Right lung (tissue), 10 donors: ENCODE measurements at places on chromosomes 2 and 18. TPM values are rescaled to one million over a fixed set of nuclear protein-coding genes. Genes with fewer than 3 reads are reported as not detected.
A peak's percentile ranks its signal among the peaks of the same experiment; 100 is the strongest.

DNA sequence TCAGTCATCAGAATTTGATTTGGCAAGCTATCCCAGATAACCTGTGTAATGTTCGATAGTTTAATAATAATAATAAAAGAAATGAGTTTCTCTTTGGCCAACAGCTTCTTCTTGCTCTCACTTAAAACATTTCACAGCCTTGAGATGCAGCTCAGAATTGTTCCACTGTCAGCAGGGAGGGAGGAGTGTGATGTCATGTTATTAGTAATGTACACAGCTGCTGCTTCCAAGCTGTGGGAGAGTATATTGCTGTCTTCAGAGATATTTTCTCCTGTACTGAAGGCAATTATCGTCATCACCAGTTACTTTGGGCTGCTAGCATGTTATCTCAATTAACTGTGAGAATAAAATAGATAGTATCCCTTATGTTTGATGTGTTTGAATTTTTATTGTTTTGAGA is 146.9 kb upstream of the MAP3K20 start:
- peak; percentile 49 for DNase-seq

GRCh38 chr2:158914731-158915130 is 53.7 kb upstream of the TANC1 start:
- no peak for DNase-seq

- DNase-seq = peak; percentile 32
These were observed 118.0 kb upstream of the MSTN start for GRCh38 chr2:190180313-190181122.

DNA sequence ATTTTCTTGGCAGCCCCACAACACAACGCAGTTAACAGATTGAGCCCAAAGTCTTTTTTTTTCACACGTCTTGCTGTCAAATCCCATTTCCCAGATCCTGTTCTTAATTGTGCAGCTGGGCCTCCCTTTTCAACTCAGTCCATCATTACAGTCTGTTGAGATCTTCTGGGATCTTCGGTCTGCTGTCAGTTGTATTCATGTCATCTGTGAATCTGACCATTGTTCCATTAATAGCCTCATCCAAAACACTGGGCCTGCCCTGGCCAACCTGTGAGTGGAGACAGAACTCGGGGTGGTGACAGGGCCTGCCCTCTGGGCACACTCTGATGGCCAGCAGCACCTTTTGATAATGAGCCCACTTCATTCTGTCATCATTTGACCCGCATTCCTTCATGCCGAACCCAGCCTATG is 39.7 kb upstream of the SEMA4C start:
- no peak for DNase-seq

GRCh38 chr2:174058026-174058425 is 92.9 kb upstream of the SP3 start:
- DNase-seq = no peak

DNA sequence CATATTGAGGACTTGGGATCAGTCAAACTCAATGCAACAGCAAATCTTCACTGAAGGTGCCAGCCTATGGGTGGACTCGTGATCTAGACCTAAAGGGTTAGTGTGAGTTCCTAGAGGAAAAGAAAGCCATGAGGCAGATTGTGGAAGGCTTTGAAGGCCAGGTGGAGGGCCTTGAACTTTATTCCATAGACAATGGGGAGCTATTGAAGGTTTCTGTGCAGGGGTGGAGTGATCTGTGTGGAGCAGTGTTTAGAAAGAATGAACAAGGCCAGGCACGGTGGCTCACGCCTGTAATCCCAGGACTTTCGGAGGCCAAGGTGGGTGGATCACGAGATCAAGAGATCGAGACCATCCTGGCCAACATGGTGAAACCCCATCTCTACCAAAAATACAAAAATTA is 61.5 kb downstream of the EPAS1 start:
- DNase-seq = no peak

DNA sequence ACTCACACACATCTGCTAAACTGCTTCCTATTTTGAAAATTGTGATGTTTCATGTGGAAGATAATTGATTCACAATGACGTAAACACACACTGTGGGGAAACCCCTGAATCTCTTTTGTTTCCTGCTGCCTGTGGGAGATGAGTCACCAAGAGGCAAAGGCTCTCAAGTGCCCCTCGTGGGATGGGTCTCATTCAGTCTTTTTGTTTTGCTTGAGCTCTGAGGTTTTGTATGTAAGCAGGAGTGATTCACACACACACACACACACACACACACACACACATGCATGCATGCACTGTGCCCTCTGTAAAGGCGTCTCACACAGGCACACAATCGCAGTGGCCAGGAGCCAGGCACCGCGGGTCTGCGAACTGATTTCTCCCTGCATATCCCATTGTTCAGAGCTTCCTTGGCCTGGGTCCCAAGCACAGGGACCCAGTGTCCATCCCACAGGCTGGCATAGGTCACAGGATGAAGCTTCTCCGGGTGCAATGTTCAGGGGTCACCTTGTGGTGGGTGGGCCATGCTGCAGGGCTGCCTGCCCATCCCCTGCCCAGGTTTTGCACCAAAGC is 12.1 kb upstream of the ARHGEF4 start:
- DNase-seq = no peak

DNA sequence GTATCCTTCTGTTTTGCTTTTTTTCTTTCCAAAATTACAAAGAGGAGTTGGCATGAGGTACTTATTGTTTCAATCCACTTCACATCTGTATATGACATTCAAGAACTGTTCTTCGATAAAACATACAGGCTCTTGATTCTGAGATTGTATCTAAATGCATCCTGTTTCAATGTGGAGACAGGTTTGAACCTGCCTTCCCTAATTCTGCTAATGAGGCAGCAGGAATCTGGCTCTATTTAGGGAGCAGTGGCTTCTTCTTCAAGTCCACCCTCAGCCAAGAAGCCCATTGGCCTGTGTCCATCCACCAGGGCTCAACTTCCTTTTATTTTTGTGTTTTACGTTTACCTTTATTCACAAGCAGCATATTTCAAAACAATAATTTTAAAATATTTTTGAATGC is 84.8 kb upstream of the PIK3C3 start:
- no peak for DNase-seq

DNA sequence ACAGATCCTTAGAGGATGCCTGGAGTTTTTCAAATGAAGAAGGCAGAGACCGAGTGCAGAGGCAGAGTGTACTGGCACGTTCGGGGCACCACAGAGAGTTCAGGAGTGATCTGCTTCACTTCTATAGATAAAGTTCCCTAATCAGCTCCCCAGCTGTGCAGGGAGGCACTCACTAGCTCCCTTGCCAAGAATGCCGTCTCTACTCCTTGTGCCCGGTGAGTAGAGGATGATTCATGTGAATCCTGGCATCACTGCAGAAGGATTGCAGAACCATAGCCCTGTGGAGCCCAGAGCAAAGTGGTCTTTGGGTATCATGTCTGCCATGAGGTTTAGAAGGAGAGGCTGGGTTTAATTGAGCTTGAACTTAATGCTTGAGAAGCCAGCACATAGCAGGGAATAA is 510.1 kb upstream of the RAB6C start:
- no peak for DNase-seq

GRCh38 chr2:33839791-33840190 is 240.7 kb upstream of the FAM98A start:
- no peak for DNase-seq

DNA sequence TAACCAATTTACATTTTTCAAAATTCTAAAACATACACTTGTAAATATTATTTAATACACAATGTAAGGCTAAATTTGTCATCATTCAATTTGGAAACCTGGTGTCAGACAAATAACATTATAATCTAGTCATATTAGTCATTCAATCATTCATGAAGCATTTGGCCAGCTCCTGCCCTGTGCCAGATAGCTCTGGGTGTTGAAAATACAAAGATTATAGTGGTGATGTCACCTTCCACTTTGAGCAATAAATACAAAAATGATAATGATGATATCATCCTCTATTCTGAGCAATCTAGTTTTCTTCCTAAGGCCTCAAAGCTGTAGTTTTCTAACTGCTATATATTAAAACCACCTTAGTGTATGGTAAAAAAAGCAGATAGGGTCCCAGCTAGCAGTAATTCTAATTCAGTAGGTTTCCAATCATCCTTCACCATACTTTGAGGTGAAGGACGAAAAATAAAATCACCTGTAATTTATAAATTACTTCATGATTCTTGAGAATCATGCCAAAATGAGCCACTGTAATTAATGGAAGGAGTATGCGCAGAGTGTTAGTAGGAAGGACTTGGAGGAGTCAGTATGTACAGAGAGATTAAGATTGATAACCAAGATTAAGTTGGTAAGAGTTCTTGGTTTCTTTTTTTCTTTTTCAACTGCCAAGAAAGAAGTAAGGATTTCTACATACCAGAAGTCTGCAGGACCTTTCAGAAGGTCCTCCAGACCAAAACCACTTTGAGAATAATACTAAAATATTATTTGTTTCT is 23.2 kb downstream of the MEMO1 start:
- DNase-seq = no peak

DNA sequence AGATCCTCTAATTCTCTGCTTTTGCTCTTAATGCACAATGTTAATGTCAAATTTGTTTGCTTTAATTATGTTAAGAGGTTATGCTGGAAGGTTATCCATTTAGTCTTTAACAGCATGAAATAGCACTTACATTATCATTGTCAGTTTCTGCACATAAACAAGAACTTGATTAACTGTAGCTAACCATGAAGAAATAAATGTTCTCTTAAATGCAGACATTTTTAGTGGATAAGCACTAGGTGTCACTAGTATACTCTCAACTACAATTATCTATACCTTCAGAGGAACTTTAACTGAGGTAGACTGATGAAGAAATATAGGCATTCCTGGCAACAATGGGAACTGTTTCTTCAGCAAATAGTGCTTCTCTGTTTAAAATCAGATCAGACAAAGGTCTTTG is 178.8 kb upstream of the CHST9 start:
- DNase-seq = no peak

DNA sequence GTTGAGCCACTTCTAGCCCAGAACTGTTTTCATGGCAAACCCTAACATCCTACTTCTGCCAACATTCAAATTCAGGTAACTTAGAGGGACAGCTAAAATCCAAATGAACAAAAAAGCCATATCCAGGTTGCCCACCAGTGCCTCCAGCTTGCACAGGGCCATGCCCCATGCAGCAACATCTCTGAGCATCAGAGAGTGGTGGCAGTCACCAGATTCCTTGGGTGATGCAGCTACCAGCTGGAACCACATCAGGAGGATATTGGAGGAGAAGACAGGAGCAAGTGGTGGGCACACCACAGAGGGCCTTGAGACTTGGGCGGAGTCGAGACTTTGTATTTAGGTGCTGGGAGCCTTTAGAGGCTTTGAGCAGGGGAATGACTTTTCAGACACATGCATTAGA is 50.5 kb downstream of the SDC1 start:
- no peak for DNase-seq

- DNase-seq = no peak
These were observed 24.5 kb downstream of the RAB10 start for GRCh38 chr2:26058390-26058789.

- DNase-seq = no peak
These were observed 134.6 kb downstream of the MAP4K4 start for GRCh38 chr2:101832114-101832513.

DNA sequence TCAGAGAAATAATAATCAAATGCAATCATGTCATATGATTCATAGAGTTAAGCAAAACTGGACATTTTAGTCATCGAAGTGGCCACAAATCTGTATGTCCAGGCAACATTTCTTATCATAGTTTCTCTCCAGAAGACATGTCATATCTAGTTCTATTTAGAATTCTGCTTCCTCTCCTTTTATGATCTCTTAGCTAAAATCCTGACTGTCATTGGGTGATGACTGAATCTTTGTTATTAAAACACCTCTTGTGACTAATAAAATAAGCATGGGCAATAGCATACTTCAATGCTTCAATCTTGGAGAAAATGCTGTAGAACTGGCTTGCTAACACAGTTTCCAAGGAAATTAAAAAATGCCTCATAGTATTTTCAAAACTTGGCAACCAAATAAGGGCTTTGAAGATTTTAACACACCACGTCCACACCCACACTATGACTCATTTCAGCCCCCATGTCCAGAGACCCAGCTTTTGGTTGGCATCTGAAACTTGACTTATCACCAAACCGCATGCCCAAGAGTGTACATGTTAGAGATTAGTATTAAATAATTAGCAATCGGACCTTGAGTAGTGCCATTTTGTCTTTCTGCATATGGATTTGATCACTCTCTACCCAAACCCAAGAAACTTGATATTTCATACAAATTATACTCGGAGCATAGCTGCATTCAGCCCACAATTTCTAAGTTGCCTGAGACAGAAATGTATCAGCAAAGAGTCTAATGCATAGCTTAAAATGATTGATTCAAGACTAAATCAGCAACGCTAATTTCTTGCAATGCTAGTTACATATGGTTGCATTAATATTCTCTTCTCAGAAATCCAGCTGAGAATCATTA is 106.5 kb upstream of the ETAA1 start:
- DNase-seq = no peak

- DNase-seq = no peak
These were observed 24.7 kb upstream of the TOGARAM2 start for GRCh38 chr2:28956415-28956826.

- no peak for DNase-seq
These were observed 223.8 kb upstream of the SYT4 start for GRCh38 chr18:43501099-43501498.

DNA sequence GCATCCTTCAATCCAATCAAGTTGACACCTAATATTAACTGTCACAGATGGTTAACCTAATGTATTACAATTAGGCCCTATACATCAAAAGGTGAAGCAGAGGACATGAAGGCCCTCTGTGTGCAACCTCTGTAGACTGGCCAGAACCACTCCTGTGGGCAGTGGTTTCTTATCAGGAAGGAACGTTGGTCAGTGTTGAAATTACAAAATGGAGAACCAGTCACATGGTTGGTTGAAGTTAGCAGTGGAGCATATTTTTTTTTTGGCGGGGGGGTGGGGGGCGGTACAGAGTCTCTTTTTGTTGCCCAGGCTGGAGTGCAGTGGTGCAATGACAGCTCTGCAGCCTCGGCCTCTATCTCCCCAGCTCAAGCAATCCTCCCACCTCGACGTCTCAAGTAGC is 19.8 kb downstream of the RNU2-63P start:
- DNase-seq = no peak

Gene EHBP1
- 39.3 TPM for polyA plus RNA-seq

Gene KCNG2
- polyA plus RNA-seq = 0.20 TPM

Gene RPRM
- 1.1 TPM for polyA plus RNA-seq

Gene TNFAIP6
- 4.4 TPM for polyA plus RNA-seq

Gene SERTAD2
- 24.7 TPM for polyA plus RNA-seq

Gene ANO7
- polyA plus RNA-seq = 1.7 TPM

Gene MYO1B
- 228 TPM for polyA plus RNA-seq

Gene PROKR1
- polyA plus RNA-seq = 0.06 TPM

Gene GAL3ST2
- 0.31 TPM for polyA plus RNA-seq

Gene ANKRD30BL
- 0.56 TPM for polyA plus RNA-seq

Gene TXNDC2
- 0.14 TPM for polyA plus RNA-seq

Gene ABCB6
- polyA plus RNA-seq = 41.5 TPM

Gene HRH4
- 0.10 TPM for polyA plus RNA-seq
